ENCODE measurements at places on chromosomes 12 and 14.

- DNase-seq: no peak
These were observed 14.3 kb downstream of the PPP1R12A start for GRCh38 chr12:79920421-79921238.

DNA sequence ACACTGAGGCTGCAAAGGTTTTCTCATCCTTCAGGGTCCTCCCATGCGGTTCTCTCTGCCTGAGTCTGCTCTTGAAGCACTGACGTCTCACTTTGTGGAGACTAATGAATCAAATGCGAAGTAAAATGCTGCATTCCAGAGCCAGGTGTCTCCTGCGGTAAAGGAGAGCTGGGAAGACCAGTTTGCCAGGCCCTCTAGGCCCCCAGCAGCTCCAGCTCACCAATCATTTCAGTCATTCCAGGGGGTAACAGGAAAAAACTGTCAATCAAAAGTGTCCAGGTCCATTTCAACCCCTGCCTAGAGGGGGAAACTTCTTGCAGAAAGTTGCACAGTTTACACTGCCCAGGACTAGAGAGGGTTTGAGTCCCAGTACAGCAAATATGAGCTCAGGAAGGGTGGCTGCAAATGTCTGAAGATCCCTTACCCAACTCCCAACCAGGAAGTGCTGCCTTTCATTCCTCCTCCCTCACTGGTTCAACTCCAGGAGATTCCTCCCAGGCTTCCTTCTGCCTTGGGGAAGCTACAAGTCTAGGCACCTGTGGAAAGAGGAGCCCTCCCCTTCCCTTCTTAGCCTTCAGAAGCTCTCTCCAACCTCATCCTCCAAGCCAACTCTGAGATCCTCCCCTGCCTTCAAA lies 2.7 kb upstream of the NXPH4 start:
- DNase-seq: no peak

DNA sequence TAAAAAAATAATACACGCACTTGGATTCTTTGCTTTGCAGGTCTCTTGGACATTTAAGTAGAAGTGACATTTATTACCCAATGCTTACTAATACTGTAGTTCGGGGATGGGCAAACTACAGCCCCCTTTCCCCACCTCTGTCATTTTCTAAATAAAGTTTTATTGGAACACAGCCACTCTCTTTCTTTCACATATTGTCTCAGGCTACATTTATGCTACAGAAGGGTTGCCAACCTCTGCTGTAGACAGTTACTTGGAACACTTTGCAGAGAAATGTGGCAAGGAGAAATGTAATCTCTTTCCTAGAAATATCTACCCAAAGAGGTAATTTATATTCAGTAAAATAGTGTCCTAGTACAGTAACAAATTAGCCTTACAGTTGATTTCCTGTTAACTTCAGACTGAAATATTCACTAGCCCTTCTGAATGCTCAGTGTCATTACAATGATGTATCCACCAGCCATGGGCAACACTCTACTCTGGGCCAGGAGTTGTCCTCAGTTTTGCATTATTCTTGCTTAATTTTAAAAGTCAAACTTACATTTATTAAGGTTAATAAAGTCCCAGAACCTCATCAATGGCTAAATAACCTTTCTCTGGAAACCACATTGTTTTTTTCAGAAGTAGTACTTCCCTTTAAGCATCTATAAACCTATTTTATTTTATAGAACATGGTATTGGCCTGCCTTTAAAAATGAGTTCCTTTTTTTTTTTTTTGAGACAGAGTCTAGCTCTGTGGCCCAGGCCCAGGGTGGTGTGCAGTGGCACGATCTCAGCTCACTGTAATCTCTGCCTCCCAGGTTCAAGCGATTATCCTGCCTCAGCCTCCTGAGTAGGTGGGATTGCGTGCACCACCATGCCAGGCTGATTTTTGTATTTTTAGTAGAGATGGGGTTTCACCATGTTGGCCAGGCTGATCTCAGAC lies 269.6 kb upstream of the AMIGO2 start:
- DNase-seq: no peak

- DNase-seq: no peak
These were observed 111.0 kb downstream of the TRAFD1 start for GRCh38 chr12:112236386-112236785.

DNA sequence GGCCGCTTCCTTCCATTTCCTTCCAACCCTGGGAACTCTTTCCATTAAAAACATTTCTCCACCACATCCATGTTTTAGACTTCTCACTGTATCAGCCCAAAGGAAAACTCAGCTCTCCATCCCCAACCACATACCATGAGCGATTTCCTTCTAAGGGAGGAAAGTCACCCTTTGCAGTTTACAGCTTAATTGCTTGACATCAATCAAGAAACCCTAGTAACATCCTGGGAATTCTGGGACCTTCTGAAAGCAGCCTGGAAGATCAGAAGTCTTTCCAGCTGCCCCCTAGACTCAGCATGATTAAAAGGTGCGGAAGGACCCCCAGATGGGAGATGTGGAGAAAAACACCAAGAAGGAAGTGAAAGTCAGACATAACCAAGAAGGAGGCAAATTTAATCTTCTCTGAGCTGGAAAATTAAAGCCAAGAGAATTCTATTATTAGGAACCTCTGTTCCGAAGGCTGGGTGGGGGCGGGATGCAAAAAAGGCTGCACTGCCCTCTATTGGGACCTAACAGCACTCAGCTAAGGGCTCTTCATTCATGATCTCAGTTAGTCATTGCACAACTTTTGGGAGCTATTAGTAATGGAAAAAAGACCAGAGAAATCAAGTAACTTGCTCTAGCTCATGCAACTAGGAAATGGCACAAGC lies 73.3 kb upstream of the PLXNC1 start:
- no peak for DNase-seq

GRCh38 chr14:95196268-95196667 lies 38.9 kb upstream of the DICER1 start:
- peak; percentile 3 for DNase-seq

DNA sequence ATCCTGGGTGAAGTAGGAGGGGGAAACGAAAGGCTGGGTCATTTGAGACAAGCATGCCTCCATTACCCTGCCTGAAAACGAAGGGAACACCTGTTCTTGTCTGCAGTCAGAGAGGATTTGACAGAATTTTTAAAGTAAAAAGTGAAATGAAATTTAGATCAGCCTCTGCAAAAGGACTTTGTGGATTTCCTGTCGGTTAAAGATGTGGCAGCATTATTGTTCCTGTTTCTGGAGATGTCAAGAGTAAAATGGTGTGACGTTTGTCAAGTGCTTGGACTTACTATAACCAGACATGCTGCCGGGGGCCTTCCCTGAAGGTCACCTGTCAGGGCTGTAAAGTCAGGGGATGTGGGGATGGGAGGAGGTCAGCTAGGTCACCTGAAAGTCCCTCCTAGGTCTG lies 32.0 kb downstream of the NRXN3 start:
- no peak for DNase-seq

DNA sequence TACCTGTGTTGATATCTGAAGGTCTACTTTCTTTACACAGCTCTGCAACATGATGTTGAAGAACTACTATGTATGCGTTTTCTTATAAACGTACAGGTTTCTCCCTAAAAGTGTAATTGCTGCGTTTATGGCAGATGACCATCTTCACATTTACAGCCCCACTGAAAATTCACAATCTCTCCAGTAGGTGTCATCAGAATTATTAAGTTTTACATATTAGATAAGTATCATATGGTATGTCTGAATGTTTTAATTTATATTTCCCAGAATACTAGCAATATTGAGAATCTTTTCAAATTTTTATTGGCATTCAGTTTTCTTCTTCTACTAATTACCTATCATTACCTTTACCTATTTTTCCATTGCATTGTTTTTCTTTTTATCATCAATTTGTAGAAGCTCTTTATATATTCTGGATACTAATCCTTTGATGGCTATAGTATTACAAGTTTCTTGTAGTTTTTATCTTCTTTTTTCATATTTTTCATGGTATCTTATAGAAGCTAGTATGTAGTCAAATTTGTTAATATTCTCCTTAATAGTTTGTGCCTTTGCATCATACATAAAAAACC lies 123.5 kb downstream of the CAPZA3 start:
- no peak for DNase-seq

- no peak for DNase-seq
These were observed 70.9 kb downstream of the TRIM9 start for GRCh38 chr14:51023964-51024363.

DNA sequence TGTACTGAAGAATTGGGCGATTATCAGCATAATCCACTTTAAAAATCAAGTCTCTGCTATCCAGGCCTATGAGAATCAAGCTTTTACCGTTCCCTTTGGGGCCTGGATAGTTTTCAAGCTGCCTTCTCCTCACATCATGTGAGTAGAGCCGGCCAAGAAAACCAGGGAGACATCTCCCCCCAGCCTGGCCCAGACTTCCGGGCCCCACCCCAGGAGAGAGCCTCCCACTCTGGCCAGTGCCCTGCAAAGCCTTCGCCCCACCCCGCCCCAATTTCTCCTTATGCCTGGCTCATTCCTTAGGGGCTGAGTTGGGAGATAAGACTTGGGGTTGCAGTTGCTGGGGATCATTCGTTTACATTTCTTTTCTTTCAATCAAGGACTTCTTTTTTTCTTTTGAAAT lies 1.4 kb upstream of the TMEM132C start:
- DNase-seq: no peak

DNA sequence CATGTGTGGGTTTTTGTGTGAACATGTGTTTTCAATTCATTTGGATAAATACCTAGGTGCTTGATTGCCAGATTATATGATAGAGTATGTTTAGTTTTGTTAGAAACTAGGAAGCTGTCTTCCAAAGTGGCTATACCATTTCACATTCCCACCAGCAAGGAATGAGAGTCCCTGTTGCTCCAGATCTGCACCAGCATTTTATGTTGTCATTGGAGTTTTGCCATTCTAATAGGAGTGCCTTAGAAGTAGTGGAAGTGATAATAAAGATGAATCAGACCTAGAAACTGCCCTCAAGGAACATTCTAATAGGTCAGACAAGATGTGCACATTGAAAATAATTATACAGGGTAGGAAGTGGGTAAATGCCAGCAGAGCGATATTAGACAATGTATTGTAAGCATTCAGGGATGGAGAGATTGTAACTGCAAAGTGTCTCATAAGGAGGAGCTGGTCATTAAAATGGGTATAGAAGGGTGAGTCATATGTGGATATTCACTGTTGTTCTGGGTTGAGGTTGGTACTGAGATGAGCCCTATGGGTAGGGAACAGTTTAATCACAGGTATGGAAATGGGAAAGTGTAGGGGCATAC lies 71.4 kb downstream of the MNAT1 start:
- DNase-seq: no peak

GRCh38 chr12:57712701-57713100 lies 18.8 kb downstream of the OS9 start:
- no peak for DNase-seq

DNA sequence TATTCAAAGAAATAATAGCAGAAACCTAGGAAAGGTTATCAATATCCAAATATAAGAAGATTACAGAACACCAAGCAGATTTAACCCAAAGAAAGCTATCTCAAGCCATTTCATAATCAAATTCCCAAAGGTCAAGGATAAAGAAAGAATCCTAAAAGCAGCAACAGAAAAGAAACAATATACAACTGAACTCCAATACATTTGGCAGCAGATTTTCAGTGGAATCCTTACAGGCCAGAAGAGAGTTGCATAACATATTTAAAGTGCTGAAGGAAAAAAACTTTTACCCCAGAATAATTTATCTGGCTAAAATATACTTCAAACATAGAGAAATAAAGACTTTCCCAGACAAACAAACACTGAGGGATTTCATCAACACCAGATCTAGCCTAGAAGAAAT lies 54.3 kb downstream of the DENND5B start:
- no peak for DNase-seq

DNA sequence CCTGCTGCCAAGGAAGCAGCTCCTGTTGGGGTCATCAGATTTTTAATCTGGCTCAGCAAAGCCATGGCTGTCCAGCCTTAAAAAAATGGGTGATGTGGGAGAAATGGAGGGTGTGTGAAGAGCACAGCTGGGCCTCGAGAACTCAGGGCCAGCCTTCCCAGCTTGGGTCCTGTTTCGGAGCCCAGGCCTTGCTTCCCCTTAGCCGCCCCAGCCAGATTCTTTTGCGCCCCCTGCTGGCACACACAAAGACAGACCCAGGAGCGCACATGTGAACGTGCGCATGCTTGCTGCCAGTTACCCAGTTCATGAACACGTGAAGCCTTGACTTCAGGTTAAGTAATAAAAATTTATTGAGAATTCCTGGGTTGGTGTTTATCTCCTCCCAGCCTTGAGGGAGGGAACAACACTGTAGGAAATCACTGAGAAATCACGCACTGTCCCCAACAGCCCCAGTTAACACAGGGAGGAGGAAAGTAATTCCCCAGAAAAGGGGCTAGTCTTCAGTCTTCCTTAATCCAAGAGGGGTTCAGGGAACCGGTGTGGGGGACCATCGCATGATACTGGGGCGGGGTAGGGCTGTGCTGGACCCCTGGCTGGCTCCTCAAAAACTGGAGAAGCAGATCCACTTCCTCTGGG lies 5.3 kb downstream of the PHB2 start:
- DNase-seq: peak; percentile 83

GRCh38 chr12:123983822-123984485 lies 10.9 kb downstream of the ZNF664 start:
- DNase-seq: peak; percentile 43

GRCh38 chr12:38736821-38737220 lies 168.6 kb downstream of the CPNE8 start:
- no peak for DNase-seq

GRCh38 chr12:28497889-28498411 lies 307.7 kb downstream of the CCDC91 start:
- no peak for DNase-seq

DNA sequence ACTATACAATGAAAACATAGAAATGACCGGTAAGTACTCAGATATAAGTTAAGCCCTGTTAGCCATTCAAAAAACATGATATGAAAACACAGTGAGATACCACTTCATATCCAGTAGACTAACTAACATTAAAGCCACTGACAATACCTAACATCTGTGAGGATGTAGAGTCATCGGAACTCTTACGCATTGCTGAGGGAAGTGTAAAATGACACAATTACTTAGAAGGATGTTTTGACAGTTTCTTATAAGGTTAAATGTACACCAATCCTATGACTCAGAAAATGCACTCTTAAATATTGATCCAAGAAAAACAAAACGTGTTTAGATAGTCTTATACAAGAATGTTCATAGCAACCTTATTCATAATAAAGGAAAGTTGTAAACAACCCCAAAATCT lies 782.9 kb downstream of the BCL11B start:
- DNase-seq: no peak

- DNase-seq: no peak
These were observed 21.8 kb downstream of the SLC15A4 start for GRCh38 chr12:128801879-128802391.

DNA sequence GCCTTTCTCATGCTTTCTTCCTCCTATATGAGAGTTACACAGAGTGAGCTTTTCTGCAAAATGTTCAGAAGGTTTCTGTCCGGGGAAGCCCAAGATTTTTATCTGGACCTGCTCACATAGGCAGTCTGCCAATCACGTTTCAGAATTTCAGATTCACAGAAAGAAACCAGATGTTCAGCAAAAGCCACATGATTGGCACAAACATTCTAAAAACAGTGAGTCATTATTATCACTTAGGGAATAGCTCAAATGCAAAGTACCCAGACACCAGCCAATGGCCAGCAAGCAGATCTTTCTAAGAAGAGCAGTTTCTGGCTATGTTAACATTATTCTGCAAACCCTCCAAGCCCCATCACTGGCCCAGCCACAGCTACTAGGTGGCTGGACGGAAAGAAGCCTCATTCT lies 1558.5 kb upstream of the TMEM132C start:
- no peak for DNase-seq

- DNase-seq: no peak
These were observed 171.0 kb upstream of the DAAM1 start for GRCh38 chr14:59017285-59017965.

Measured in central memory CD4-positive, alpha-beta T cell (primary cell).